ENCODE measurements at places on chromosomes 7 and 10.

DNA sequence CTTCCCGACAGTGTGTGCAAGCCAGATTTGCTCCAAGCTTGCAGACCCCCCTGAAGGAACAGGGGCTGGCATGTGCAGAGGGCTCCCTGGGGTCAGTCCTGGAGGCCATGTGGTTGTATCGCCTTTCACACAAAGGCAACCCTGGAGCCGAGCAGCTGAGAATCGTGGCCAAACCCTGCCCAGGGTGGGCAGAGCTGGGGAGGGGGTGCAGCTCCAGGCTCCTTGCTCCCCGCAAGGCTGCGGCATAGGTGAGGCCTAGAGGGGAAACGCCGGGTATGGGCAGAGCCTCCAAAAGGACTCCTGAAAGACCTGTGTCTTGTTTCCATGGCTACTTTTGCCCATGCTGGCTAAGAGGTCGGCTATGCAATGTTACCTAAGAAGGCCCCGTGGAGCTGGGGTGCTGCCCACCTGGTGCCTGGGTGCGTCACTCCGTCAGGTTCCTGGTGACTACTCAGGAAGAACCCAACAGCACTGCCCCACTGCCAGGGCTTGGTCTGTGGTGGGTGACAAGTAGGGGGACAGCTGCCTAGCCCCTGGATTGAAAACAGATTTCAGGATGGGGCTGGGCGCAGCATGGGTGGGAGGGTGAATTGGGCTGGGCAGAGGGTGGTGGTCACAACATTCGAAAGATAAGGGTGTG is 171.0 kb upstream of the SHH start:
- DNase-seq: no peak

- no peak for DNase-seq
Measured at GRCh38 chr10:60282771-60283353, 106.8 kb downstream of the ANK3 start.

GRCh38 chr7:39360766-39361165 is 205.4 kb upstream of the YAE1 start:
- no peak for DNase-seq

GRCh38 chr7:64868499-64868898 is 34.6 kb upstream of the ZNF273 start:
- no peak for DNase-seq

Measured in NCI-H524 treated with DMSO at 0.1 percent for 48 hours (cell line).